Lung (tissue), 17 donors: ENCODE measurements at places on chromosomes 5 and 9. TPM values are rescaled to one million over a fixed set of nuclear protein-coding genes. Genes with fewer than 3 reads are reported as not detected.

SPAAR gene
- polyA plus RNA-seq: 5.8 TPM

HMMR gene
- polyA plus RNA-seq: 1.7 TPM

GAPT gene
- 4.1 TPM for polyA plus RNA-seq

ENDOG gene
- 21.2 TPM for polyA plus RNA-seq

DROSHA gene
- polyA plus RNA-seq: 16.2 TPM

GALT gene
- 38.7 TPM for polyA plus RNA-seq

NME5 gene
- polyA plus RNA-seq: 12.2 TPM

PIP5K1B gene
- polyA plus RNA-seq: 6.6 TPM

CANX gene
- polyA plus RNA-seq: 132 TPM

TAL2 gene
- polyA plus RNA-seq: not detected

NR2F1 gene
- 15.2 TPM for polyA plus RNA-seq

SPATA31A6 gene
- not detected for polyA plus RNA-seq

NSG2 gene
- polyA plus RNA-seq: 0.13 TPM

IQGAP2 gene
- polyA plus RNA-seq: 6.0 TPM

ARID3C gene
- polyA plus RNA-seq: not detected

PALM2AKAP2 gene
- 4.4 TPM for polyA plus RNA-seq

LMX1B gene
- under 0.01 TPM for polyA plus RNA-seq

PDLIM4 gene
- 10.9 TPM for polyA plus RNA-seq

SLC34A1 gene
- not detected for polyA plus RNA-seq

SPAG8 gene
- polyA plus RNA-seq: 5.8 TPM

CEP78 gene
- 8.0 TPM for polyA plus RNA-seq

IFNA14 gene
- not detected for polyA plus RNA-seq
